Lung (tissue), 17 donors: ENCODE measurements at places on chromosomes 12 and 14. TPM values are rescaled to one million over a fixed set of nuclear protein-coding genes. Genes with fewer than 3 reads are reported as not detected.

DNA sequence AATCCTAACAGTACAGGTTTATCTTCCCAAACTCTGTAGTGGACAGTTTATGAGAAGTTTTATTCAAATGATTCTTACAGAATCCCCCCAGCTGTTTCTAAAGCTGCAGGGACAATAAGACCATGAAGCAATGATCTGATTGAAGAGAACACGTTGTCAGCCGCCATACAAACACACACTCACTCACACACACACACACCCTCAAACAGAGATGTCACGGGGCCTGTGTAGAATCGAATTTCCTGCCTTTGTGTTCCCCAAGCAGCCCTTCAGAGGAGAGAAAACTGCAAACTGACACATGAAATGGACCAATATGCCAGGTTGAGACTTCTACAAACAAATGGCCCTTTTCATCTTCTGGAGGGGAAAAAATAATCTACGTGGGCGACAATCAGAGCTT, 80.5 kb upstream of the TBX3 start:
- peak; percentile 75 for DNase-seq
- H3K4me3 ChIP-seq, result no peak overlapping the region
- H3K36me3 ChIP-seq, result no peaks in the 10 kb centered on the region
- H3K4me1 ChIP-seq, result peaks cover 21% of the 10 kb centered on the region
- peak overlapping the region; percentile 3 for H3K27ac ChIP-seq
- no peaks in the 10 kb centered on the region for H3K27me3 ChIP-seq

GRCh38 chr14:34465069-34465859, 3.2 kb upstream of the SPTSSA start:
- H3K27me3 ChIP-seq, result no peaks in the 10 kb centered on the region
- H3K4me1 ChIP-seq, result peaks cover 11% of the 10 kb centered on the region
- no peak overlapping the region for H3K27ac ChIP-seq
- DNase-seq, result peak; percentile 11
- no peaks in the 10 kb centered on the region for H3K36me3 ChIP-seq

AQP6 gene
- 0.40 TPM for total RNA-seq

GUCY2C gene
- not detected for total RNA-seq

DNAI7 gene
- total RNA-seq, result 11.9 TPM

- no peaks in the 10 kb centered on the region for H3K4me1 ChIP-seq
- DNase-seq, result no peak
- no peaks in the 10 kb centered on the region for H3K36me3 ChIP-seq
- H3K4me3 ChIP-seq, result no peak overlapping the region
- H3K27ac ChIP-seq, result no peak overlapping the region
- H3K27me3 ChIP-seq, result no peaks in the 10 kb centered on the region
Measured at GRCh38 chr14:94354638-94355185, 31.6 kb upstream of the SERPINA6 start.

TAS2R42 gene
- total RNA-seq, result not detected

ERBB3 gene
- 67.9 TPM for total RNA-seq

- no peaks in the 10 kb centered on the region for H3K4me1 ChIP-seq
- no peak for DNase-seq
- no peaks in the 10 kb centered on the region for H3K27me3 ChIP-seq
- no peak overlapping the region for H3K4me3 ChIP-seq
Measured at GRCh38 chr12:49916129-49916919, 12.6 kb upstream of the FAIM2 start.

DNA sequence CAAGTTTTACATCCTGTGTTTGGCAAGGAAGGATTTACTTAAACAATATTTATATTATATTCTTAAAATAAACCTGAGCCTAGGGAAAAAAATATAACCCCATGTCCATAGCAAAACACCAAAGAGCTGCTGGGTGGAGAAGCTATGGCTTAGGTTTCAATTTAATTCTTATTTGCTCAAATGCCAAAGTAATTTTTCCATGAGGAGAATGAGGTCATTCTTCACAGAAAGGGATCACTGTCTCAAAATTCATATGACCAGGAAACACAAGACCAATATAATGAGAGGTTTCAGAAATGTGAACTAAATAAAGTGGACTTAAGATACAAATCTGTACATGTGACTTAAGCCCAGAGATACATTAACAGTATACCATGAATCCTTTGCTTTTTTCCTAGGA, 195.0 kb downstream of the PHLDA1 start:
- DNase-seq, result no peak
- no peaks in the 10 kb centered on the region for H3K27me3 ChIP-seq
- no peak overlapping the region for H3K27ac ChIP-seq
- H3K4me1 ChIP-seq, result no peaks in the 10 kb centered on the region

DNA sequence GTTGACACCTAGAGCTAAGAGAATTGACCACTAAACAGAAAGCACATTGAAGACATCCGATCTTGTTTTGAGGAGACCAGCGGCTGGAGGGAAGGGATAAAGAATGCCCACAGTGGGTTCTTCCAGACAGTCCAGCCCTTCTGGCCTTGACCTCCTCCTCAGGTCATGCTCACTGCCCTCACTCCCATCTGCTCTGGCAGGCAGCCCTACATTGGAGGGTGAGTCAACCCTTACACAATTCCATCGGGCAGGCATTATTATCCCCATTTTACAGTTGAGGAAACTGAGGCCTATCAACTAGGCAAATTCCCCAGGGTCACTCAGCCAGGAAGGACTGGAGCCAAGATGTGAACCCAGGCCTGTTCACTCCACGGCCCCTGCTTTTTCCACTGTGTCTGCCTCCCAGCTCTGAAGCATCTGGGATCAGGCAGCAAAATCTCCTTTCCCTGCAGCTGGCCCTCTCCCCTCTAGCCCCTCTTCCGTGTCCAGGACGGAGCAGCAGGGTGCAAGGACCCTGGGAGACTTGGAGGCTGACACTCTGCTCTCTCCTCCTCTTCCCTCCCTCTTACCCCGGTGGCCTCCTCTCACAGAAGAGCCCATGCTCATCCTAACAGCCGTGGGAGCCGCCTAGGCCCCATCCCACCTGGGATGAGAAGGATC, 5.3 kb downstream of the SCNN1A start:
- no peak for DNase-seq
- no peaks in the 10 kb centered on the region for H3K36me3 ChIP-seq
- no peaks in the 10 kb centered on the region for H3K4me1 ChIP-seq
- H3K4me3 ChIP-seq, result no peak overlapping the region
- H3K27ac ChIP-seq, result peak overlapping the region; percentile 59

GRCh38 chr14:60348211-60348610, 99.2 kb downstream of the PPM1A start:
- H3K27ac ChIP-seq, result no peak overlapping the region
- H3K36me3 ChIP-seq, result no peaks in the 10 kb centered on the region
- no peak overlapping the region for H3K4me3 ChIP-seq
- no peaks in the 10 kb centered on the region for H3K4me1 ChIP-seq
- no peak for DNase-seq

DNA sequence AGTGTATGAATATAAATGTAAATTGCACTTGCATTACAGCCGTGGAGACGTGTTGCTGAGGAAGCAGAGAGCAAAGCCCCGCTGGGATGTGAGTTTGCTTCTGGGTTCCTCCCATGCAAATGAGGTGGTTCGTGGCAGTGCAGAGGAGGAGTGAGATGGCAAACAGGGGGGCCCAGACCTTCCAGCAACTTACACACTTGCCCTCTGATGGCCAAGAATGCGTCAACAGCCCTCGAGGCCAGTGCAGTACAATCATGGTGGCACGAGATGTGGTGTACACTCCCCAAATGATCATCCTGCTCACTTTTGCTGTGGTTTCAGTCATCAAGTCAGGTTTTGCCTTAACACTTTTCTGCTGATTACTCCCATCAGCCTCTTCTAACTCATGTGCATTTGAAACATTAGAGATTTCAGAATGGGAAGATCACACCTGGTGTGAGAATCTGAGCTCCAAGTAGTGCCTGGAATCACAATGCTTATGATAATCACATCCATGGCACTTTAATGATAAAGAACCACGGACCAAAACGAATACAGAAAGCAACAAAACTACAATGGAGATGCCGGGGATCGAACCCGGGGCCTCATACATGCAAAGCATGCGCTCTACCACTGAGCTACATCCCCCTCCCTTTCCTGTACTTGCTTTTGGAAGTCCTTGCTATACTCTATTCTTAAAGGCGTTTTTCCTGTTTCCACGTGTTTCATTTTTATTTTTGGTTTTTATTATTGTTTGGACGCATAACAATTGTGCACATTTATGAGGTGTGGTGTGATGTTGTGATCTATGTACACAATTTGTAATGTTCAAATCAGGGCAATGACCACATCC, 7.0 kb upstream of the UBC start:
- peak; percentile 67 for DNase-seq
- no peaks in the 10 kb centered on the region for H3K27me3 ChIP-seq
- peak overlapping the region; percentile 71 for H3K27ac ChIP-seq

- H3K27ac ChIP-seq, result no peak overlapping the region
- no peaks in the 10 kb centered on the region for H3K27me3 ChIP-seq
- no peak for DNase-seq
- H3K36me3 ChIP-seq, result no peaks in the 10 kb centered on the region
Measured at GRCh38 chr12:58079806-58080205, 138.4 kb downstream of the ATP23 start.

GRCh38 chr14:61147381-61147821, 133.7 kb downstream of the TMEM30B start:
- H3K4me3 ChIP-seq, result no peak overlapping the region
- H3K4me1 ChIP-seq, result peaks cover 40% of the 10 kb centered on the region
- no peaks in the 10 kb centered on the region for H3K36me3 ChIP-seq
- peak; percentile 90 for DNase-seq

GRCh38 chr14:63204407-63205043, at the start of gene RHOJ:
RHOJ (plus strand) TSS chr14:63204443; CDS start chr14:63204870, 427 bp downstream.
- H3K36me3 ChIP-seq, result peaks cover 3% of the 10 kb centered on the region
- H3K27me3 ChIP-seq, result no peaks in the 10 kb centered on the region
- peak within 1 kb of the TSS; percentile 81 for H3K27ac ChIP-seq
- peak within 1 kb of the TSS; percentile 78 for H3K4me3 ChIP-seq

IL31 gene
- total RNA-seq, result not detected

TMEM229B gene
- 4.5 TPM for total RNA-seq

DNA sequence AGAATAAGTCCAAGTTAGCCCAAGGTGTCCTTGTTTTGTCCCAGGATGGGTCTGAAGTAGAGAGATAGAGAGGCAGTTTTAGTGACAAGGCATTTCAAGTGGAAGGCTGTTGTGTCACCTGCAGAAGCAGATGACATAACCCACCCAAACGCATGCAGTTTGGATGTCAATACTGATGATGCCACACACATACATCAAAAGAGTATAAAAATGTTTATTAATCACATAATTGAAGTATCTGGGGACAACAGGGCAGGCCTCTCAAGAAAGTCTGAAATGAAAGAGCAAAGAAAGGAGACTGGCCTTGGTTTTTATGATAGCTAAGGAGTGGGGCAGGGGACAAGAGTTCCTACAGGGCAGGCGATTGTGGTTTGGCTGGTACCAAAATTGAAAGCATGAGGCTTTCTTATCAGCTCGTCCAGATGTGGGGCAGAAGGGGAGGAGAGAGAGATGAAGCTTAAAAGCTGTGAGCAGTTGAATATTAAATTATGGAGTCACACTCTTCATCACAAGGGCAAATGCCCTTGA, 78.4 kb upstream of the TSPAN8 start:
- H3K36me3 ChIP-seq, result no peaks in the 10 kb centered on the region
- H3K4me3 ChIP-seq, result no peak overlapping the region
- no peak overlapping the region for H3K27ac ChIP-seq
- no peak for DNase-seq

DNA sequence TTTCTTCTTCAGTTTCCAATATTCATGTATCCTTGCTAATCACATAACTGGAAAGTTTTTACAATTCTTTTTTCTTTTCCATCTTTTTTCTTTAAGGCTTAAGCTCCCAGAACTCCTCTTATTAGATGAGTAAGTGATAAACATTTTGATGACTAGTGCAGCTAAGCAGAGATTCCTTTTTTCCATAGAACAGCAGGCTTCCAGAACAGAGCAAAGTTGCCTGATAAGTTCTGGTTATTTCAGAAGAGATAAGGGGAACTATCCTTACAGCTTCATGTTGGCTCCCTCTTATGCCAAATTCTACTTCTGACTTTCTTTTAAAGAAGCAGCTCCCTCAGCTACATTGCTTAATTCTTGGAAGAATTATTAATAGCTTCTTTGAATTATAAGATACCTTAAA, 194.7 kb upstream of the FAR2 start:
- no peak overlapping the region for H3K4me3 ChIP-seq
- no peak overlapping the region for H3K27ac ChIP-seq
- DNase-seq, result peak; percentile 8
- no peaks in the 10 kb centered on the region for H3K27me3 ChIP-seq
- H3K36me3 ChIP-seq, result no peaks in the 10 kb centered on the region

SLC8A3 gene
- 0.80 TPM for total RNA-seq

- DNase-seq, result no peak
- peaks cover 2% of the 10 kb centered on the region for H3K36me3 ChIP-seq
- H3K4me3 ChIP-seq, result no peak overlapping the region
- no peaks in the 10 kb centered on the region for H3K27me3 ChIP-seq
- no peak overlapping the region for H3K27ac ChIP-seq
Measured at GRCh38 chr12:6643569-6644256, 3.5 kb downstream of the ACRBP start.

DNA sequence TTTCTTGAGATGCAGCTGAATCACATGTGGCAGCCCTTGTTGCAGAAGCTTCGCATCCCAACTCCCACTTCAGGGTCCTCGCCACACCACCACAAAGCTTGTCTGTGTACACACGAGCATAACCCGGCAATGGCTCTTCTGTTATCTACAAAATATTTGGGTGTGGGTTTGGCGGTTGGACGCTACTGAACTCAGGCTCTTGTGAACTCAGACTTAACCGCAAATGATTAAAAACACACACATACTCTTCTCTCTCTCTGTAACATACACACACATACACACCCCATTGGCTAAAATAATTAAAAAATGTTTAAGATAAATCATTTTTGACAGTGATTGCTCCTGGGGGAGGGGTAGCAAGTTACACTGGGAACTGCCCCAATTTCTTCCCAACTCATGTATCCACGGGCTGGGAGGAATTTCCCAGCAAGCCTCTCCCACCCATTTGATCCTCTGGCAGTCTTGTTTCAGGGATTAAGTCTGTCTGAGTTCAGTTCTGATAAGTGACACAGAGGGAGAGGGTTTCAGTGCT, 63.7 kb upstream of the MANSC4 start:
- DNase-seq, result peak; percentile 29
- no peak overlapping the region for H3K27ac ChIP-seq
- no peaks in the 10 kb centered on the region for H3K27me3 ChIP-seq
- no peaks in the 10 kb centered on the region for H3K36me3 ChIP-seq

RNASE3 gene
- not detected for total RNA-seq

- H3K27me3 ChIP-seq, result no peaks in the 10 kb centered on the region
- peak; percentile 61 for DNase-seq
- peaks cover 3% of the 10 kb centered on the region for H3K4me1 ChIP-seq
- H3K27ac ChIP-seq, result no peak overlapping the region
- no peak overlapping the region for H3K4me3 ChIP-seq
Measured at GRCh38 chr14:75542588-75543091, 20.4 kb downstream of the BATF start.

FGF23 gene
- not detected for total RNA-seq

- H3K27ac ChIP-seq, result no peak overlapping the region
- H3K4me3 ChIP-seq, result no peak overlapping the region
- H3K4me1 ChIP-seq, result no peaks in the 10 kb centered on the region
- peaks cover 30% of the 10 kb centered on the region for H3K36me3 ChIP-seq
Measured at GRCh38 chr14:75667099-75667765, 6.2 kb downstream of the TTLL5 start.

PTPRO gene
- 2.6 TPM for total RNA-seq

- no peaks in the 10 kb centered on the region for H3K27me3 ChIP-seq
- peaks cover 7% of the 10 kb centered on the region for H3K36me3 ChIP-seq
- H3K27ac ChIP-seq, result no peak overlapping the region
- H3K4me3 ChIP-seq, result no peak overlapping the region
- no peaks in the 10 kb centered on the region for H3K4me1 ChIP-seq
- no peak for DNase-seq
Measured at GRCh38 chr14:61080591-61081010, 99.6 kb downstream of the SLC38A6 start.

CACNA2D4 gene
- total RNA-seq, result 12.6 TPM

GRCh38 chr12:115470977-115471376, 787.0 kb upstream of the TBX3 start:
- H3K27me3 ChIP-seq, result no peaks in the 10 kb centered on the region
- DNase-seq, result no peak
- H3K4me3 ChIP-seq, result no peak overlapping the region
